Activated effector memory CD4-positive, alpha-beta T cell treated with Interleukin-2 at 50 U/mL for 16 hours (primary cell): ENCODE measurements at places on chromosomes 2 and 18.

DNA sequence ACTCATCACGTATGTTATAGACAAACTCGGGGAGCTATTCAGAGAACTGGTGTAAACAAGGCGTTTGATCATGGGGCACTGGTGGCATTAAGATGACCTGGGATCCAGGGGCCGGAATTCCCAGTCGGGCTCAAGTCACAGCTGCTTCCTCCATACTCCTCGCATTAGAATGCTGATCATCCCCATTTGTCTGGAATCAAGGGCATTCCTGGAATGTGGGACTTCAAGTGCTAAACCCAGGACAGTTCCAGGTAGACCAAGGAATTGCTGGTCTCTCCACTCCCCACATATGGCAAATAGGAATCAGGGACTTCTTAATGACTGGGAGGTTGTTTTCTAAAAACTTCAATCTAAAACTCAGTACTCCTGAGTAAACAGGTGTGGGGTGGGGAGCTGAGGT, 355.7 kb upstream of the RAB6C start:
- no peak for DNase-seq

DNA sequence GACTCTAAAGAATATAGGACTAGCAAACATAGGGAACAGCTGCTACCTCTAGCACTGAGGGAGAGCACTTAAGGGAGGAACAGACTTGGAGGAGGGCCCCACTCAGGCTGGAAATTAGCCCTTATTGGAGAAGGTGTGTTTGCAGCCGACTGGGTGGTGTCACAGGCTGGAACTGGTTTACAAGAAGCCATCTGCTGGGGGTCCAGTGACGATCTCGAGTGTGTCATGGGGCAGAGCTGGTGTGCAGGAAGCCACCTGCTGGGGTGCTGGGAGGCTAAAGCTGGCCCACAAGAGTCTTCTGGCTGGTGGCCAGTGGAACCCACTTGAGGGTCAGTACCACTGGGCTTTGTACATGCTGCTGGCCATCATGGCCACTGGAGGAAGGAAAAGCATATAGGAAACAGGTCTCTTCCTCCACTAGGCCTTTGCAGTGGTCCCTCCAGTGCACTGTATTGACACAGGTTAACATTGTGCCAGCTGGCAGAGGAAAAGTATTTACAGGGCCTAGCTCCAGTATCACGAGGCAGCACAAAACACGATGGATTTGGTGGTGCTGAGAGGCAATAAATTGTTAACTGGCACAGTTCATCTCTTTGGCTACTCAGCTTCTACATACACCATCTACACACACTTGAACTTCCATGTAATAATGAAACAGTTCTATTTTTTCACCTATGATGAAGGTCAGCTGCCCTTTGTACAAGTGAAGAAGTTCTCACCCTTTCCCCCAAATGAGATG, 43.6 kb downstream of the MAP3K20 start:
- no peak for DNase-seq

GRCh38 chr2:222431869-222432268, 7.5 kb downstream of the SGPP2 start:
- DNase-seq = no peak

- DNase-seq = no peak
Measured at GRCh38 chr2:105384861-105385260, 14.0 kb downstream of the FHL2 start.

- no peak for DNase-seq
Measured at GRCh38 chr18:57768537-57769326, 34.4 kb downstream of the ATP8B1 start.

DNA sequence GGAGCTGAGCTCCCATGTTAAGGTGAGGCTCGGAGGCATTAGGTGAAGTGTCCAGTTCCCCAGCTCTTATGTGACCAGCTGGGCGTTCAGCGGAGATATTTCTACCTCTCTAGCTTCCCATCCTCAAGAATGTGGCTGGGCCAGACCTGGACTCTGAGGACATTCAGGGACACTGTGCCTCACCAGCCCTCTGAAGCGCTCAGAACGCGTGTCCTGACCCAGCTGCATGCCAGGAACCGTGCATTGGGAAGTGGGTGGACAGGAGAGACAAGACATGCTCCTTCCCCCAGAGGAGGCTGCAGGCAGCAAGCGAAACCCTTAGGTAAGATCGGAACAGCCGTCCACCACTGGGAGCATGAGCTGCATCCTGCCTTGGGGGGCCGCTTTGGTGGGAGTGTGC, 38.0 kb upstream of the GPAT2 start:
- DNase-seq = no peak

DNA sequence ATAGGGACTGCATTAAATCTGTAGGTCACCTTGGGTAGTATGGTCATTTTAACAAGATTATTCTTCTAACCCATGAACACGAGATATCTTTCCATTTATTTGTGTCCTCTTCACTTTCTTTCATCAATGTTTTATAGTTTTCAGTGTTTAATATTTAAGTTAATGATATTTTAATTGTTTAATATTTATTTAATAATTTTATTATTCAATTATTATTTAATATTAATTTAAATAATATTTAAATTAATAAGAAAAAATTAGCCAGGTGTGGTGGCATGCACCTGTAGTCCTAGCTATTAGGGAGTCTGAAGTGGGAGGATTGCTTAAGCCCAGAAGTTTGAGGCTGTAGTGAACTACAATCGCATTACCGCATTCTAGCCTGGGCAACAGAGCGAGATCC, 33.0 kb downstream of the CASP10 start:
- no peak for DNase-seq

- DNase-seq = no peak
Measured at GRCh38 chr2:121832412-121833357, 77.2 kb downstream of the TSN start.

- no peak for DNase-seq
Measured at GRCh38 chr2:217746808-217747207, 256.0 kb downstream of the TNS1 start.

DNA sequence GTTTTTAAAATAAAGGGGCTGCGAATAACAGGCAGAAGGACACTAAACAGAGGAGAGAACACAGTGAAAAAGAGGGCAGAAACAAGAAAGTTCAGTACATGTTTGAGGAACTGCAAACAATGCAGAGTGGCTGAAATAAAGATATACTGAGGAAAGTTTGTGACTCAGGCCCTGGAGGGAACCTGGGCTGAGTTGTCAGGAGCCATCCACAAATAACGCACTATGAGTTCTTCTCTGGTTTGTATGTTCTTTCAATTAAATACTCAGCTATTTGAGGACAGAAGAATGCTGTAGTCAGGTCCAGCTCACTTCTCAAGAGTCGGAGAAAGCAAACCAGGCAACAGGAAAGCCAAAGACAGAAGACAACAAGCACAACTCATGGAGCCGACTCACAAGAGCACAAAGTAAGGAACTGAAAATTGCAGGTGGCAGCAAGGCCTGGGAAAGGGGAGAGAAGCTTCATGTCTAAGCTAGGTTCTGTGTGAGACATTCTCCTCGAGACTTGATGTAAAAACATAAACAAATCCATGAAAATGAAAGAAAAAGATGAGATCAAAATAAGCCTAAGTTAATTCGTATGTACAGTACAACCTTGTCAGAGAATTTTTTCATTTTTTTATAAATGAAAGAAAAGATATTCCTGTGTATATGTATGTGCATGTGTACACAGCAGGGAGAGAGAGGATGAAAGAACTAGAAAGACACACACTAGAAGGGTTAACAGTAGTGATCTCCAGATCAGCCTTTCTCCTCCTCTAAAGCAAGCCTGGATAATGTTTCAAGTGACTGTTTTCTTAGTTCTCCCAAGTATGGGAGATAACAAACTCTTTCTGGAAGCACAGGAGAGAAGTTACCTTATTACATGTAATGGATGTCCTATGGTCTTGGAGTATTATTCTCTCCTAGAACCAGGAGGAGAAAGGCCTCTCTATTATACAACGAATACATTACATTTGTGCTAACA, 41.5 kb downstream of the CHN1 start:
- DNase-seq = no peak

- DNase-seq = no peak
Measured at GRCh38 chr2:45070113-45070652, 60.9 kb upstream of the SIX2 start.

- DNase-seq = no peak
Measured at GRCh38 chr18:73791081-73791480, 356.6 kb downstream of the FBXO15 start.

GRCh38 chr2:40102447-40102846, 323.4 kb upstream of the THUMPD2 start:
- DNase-seq = no peak

DNA sequence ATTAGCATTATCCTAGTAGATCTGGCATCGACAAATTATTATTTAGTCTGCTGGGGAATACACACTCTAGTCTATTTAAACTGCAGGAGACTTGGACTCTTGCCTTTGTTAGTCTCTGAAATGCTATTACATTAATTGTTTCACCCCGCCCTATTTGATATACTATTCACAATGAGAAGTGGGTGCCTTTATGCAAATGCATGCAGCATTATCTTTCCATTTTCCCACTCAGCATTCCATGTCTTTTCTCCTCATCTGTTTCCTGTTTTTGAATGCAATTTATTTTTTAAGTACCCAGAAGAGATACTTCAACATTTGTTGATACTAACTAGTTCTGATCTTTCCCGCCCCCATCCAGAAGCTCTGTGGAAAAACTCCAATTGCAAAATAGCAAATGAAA, 395.3 kb upstream of the NXPH2 start:
- DNase-seq = no peak

GRCh38 chr18:4599312-4599711, 144.2 kb upstream of the DLGAP1 start:
- no peak for DNase-seq

DNA sequence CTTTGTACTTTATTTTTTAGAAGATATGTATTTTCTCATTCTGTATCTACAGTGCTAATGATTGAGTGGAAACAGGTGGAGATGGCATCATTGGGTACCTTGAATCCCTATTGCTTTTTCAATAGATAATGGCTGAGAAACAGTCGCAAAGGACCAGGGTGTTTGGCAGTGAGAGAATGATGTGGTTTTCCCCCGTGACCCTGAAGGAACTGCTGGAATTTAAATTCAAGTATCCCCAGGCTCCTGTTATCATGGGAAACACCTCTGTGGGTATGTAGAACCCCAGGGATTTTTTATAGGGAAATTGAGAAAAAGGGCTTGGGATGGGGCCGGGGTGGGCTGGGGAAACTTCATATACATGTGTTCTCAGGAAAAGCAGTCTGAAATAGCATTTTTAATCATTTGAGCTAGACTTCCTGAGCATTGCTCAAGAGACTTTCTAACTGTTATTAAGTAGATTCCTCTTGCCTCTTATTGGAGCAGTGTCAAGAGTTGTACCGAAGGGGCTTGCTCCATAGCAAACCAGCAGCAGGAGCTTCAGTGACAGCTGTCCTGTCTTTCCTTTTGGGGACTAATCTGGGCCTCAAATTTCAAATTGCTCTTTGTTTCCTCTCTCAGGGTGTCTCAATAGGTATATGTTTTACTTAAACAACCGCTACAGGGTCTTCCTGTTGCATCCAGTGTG, 18.9 kb downstream of the AOX1 start:
- no peak for DNase-seq

DNA sequence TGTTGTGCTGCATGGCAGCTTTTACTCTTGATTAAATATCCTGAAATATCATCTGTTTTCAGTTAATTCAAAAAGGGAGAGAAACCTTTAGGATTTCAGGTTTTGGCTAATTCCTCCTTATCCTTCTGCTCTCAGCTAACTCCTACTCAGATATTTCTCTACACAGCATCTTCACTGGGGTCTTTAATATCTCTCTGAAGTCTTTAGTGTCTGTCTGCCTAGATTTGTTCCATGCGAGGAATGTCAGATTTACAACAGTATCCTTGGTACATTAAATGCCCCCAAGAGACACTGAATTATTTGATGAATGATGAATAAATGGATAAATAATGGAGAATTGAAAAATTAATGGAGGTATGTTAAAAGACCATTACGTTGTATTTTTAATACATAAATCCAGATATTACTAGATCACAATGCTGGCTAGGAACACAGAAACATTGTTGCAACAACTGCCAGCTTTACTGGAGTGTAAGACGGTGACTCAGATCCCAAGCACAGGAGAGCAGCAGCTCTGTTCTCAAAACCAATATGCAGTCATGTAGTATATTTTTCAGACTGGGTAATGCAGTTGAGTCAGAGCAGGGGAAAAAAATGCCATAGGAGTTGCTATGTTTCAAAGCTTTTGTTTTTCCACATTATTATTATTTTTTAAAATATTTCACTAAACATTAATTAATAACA, 388.0 kb upstream of the SYT4 start:
- DNase-seq = no peak

DNA sequence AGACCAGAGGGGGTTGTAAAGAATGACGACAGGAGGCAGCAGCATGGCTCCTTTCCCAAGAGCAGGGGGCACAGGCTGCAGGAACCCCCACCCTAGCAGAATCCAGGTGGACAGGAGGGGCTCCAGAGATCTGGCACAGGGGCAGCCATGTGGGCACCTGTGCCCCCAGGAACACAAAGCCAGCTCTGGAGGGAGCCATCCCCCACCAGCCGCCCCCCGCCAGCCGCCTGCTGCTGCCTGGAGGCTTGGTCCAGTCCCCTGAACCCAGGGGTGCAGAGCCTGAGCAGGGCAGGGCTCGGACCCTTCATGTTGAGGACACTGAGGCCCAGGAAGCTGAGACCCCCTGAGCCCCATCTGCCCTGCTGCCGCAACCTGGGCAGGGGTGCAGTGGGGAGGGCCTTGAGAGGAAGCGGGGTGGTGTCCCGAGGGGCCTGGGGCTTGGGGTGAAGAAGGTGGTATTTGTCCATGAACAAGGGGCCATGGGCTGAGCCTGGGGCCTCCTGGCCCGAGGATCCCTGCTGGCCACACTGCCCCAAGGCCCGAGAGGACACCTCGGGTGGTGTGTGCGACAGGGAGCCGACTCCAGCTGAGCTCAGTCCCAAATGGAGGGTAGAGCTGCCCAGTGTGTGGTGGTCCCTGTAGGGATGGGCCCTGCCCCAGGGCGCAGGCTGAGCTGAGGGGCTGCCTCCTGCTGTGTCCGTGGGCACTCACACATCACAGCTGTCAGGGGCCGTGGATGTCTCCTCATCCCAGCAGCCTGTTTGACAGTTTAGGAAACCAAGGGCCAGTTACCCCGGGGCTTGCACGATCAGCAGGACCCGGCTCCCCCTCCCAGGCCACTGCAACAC, 39.8 kb upstream of the SNED1 start:
- no peak for DNase-seq

DNA sequence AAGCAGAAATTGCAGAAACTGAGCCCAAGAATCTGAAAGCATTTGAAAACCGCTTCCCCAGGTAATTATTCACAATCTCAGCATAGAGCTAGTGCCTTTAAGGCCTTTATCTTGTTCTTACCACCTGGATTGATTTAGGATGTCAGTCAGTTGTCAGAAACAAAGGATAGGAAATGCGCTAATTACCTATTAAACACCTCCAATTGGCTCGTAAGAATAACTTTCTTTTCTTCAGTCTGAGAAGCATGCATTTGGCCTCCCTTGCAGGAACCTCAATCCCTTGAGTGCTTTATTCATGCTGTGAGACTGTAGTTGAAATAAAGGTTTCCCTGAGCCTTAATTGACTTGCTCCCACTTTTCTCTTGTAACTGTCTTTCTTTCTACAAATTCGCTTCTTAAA, 400.3 kb upstream of the LRATD1 start:
- DNase-seq = no peak

GRCh38 chr2:124692707-124693106, 667.6 kb downstream of the CNTNAP5 start:
- DNase-seq = no peak

- no peak for DNase-seq
Measured at GRCh38 chr2:41723526-41723925, 324.3 kb upstream of the PKDCC start.

GRCh38 chr2:43276962-43277391, 50.6 kb upstream of the ZFP36L2 start:
- no peak for DNase-seq

- no peak for DNase-seq
Measured at GRCh38 chr2:239590995-239591915, 190.4 kb upstream of the HDAC4 start.
